T-helper 22 cell (primary cell): ENCODE measurements at places on chromosomes 2 and 18.

DNA sequence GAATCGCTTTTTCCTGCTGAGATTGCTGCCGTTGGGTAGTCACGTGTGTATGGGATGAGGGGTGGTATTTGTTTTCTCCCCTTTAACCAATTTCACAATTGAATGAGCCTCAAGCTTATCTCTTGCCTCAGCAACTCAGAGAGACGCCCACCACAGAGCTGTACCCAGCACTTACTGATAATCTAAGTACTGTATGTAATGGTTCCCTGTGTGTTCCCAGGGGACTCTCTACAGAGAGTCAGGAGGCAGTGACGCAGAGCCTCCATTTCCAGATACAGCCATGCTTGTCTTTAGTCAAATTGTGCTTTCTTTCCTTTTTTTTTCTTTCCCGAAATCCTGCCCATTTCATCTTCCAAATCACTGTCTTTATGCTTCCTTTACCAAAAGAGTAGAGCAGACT, 1102.1 kb upstream of the KLHL29 start:
- DNase-seq: no peak

- no peak for DNase-seq
These were observed 98.9 kb upstream of the ARL4C start for GRCh38 chr2:234595829-234596228.

- DNase-seq: no peak
These were observed 944.9 kb upstream of the ZEB2 start for GRCh38 chr2:145464866-145465265.

GRCh38 chr2:97907369-97908100, 88.2 kb downstream of the TMEM131 start:
- no peak for DNase-seq

DNA sequence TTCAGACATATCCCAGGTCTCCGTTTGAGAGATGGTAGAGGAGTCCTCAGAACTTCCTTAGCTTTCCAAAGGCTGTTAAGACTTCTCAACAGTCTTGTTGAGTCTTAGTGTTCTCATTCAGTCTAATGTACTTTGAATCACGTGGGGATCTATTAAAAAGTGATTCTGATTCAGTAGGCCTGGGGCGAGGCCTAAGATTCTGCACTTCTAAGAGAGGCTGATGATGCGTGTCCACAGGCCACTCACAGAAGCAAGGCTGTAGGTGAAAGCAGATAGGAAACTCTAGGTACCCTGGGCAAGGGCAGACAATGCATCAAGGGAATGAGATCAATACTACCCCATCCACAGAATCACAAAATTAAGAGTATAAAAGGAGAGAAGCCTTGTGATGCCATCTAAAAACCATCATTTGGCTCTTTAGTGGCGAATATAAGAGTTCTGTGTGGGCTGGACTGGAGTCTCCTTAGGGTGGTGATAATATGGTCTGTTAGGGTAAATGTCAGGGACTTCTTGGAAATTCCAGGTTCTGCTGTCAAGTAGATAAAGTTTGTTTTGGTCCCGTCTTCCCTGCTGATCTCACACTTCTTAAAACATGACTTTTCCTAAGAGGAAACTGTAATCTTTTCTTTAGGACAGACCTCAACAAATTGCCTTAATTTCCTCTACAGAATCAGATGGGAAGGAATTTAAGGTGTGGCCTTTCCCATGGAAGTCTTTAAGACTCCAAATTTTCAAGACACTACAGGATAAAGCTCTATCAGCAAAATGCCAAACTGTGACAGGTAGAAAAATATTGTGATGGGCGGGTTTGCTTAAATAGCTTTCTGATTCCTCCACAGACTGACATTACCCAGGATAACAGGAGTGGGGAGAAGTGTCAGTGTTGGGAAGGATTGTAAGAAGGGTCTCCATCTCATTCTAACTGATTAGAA, 45.7 kb upstream of the NEMP2 start:
- no peak for DNase-seq

GRCh38 chr2:37635504-37636380, 35.7 kb downstream of the CDC42EP3 start:
- DNase-seq: peak; percentile 75

GRCh38 chr18:22465859-22466457, 48.2 kb upstream of the CTAGE1 start:
- DNase-seq: no peak

DNA sequence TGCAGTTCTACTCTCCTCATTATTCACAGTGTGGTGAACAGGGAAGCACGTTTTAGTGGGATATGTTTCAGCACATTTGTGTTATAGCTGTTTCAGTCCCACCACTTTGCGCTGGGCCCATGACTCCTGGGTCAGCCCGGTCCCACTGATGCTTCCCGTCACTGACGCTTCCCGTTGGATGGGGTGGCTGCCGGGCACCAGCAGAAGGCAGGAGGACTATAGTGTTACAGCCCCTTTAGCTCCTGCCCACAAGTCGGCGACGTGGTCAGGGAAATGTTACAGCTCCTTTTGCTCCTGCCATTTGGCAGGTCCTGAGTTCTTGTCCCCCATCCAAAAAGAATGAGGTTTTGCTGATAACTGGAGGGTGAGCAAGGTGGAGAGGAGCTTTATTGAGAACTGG, 732.2 kb downstream of the NR4A2 start:
- DNase-seq: no peak

DNA sequence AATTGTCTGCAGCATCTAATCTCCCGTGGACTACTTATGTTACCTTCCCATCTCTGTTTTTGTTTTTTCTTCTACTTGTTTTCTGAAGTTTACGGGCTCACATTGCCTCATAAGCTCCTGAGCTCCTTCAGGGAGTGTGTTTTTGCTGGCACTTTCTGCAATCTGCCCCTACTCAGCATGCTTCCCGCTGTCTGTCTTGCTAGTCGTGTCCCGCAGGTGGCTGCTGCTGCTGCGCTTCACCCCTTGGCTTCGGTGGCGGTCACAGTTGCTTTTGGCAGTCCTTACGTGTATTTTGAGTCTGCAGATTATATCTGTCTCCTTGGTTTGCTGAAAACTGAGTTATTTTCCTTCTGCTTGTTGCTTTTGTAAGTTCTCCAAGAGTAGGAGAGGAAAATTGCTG, 37.3 kb downstream of the FER1L5 start:
- DNase-seq: no peak

GRCh38 chr18:10410472-10411308, 43.7 kb upstream of the APCDD1 start:
- DNase-seq: no peak

DNA sequence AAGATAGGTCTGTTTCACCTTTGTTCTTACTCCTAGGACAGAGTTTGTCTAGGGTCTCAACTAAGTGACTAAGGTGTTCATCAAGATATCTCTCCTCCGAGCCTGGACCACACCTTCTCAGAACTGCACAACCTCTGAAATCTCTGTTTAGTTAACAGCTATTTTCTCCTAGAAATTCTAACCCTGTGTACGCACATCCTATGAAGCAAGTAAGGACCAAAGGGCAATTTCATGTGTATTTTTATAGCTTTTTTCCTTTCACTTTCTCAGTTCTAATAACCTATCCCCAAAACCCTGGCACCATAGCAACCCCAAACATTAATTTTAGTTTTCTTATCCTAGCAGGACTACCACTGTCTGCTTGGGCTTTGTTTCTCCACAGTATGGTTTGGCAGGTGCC, 59.1 kb downstream of the PTPN4 start:
- no peak for DNase-seq

DNA sequence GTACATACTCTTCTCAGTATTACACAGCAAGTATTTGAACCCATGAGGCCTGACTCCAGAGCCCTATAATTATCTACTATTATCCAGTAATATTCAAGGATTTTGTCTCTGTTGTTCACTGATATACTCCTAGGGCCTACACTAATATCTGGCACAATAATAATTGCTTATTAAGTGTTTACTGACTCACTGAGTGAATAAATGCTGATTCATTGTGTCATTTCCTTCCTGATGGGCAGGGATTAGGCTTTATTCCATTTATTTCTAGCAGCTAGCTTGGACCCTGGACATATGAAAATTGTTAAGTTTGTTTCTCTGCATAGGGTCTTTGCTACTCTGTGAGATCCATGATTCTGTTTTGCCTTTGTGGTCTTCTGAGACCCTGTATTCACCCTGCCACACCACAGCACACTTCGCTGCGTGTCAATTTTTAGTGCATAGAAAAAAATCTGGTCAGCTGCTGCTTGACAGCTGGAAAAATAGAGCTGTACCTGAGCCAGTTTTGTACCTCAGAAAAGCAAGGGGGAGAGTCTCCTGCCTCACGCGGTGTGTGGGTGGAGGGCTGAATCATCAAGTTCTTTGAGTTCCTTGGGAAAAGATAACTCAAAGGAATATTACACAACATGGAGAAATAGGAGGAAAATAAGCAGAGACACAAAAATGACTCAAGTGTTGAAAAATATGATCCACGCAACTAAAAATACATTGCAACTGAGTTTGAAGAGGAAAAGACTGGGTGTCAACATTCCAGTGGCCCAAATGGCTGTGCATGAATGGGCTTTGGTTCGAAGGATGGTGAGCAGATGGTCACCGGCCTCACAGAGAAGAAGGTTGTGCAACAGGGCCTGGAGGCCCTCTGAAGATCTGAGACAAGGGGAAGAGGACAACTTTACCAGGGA, 18.9 kb upstream of the DPP4 start:
- no peak for DNase-seq

- no peak for DNase-seq
These were observed 427.5 kb downstream of the LRATD1 start for GRCh38 chr2:15059870-15060512.

GRCh38 chr2:47724221-47724981, 58.5 kb upstream of the MSH6 start:
- DNase-seq: no peak

DNA sequence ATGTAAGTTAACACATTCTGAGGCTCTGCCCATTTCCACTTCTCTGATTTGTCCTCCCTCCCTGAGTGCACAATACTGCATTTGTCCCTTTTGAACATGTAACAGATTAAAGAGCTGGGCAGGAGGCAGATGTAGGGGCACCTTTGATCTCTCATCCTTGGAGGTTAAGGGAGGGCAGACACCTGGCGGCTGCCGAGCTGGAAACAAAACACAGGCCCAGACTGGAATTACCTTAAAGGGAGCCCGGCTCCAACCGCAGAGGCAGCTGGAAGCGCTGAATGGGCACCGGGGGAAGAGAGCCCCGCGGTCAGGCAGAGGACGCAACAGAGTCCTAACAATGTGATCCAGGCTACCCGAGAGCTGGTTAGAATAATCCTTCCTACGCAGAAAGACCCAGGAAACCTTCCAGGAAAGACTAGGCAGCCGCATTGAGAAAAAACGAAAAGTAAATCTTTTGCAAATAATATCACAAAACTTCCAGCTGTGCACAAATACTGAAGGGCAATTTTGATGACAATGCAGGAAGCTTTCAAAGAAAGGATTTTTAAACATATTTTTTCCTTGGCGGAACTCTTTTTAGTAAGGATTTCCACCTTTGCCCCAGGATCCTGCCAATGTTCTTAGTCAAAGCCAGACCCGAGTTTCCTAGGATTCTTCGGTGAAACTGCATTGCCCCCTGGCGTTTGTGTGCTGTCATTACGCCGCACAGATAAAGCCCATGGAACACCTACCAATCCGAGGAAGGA, 216.0 kb downstream of the TGIF1 start:
- DNase-seq: peak; percentile 22

DNA sequence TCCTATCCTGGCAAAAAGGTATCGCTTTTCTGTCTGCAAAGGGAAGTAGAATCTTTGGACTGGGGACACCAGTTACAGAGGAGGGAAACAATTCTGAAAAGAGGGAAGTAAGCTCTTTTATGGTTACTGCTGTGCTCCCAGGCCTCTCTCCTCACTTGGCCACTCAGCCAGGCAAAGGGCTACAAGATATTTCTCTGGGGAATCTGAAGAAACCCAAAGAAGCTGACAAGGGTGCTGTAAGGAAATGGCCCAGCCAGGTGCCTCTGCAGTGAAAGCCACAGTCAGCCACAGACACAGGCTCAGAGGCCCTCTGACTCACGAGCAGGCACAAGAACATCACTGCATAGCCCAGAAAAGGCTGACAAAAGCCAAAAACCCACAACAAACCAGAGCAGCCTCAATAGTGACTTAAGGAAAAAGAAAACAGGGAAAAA, 5.8 kb downstream of the HDLBP start:
- DNase-seq: peak; percentile 52

DNA sequence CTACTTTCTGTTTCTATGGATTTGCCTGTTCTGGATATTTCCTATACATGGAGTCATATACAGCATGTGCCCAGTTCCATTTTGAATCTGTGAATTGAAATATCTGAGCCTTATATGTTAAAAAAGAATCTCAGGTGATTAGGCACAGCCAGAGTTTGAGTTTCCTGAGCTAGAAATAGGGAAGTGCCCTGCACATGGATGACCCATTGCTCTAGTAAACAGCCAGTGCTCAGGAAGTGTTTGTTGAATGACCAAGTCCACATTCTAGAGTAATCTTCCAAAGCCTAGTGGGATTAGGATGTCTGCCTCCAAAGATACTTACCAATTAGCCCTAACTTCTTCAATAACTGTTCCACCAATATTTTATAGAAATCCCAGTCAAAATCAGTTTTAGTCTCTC, 165.8 kb downstream of the SETBP1 start:
- no peak for DNase-seq

DNA sequence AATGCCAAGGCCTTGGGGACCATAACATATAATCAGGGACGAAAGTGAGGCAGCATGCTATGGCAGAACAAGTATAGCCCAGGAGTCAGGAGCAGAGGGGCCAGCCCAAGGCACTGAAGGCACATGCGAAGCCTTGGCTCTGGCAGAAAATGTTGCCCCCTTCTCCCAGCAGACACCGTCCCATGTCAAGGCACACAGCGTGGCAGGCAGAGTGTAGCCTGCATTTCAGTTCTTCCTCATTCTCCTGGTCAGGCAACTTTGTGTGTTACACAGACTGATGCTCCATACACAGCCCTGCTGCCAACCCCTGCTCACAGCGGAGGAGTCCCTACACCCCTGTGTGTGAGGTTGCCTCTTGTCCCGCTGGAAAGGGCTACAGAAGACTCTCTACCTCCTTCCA, 480.8 kb downstream of the BCL11A start:
- no peak for DNase-seq

GRCh38 chr2:210557721-210558120, 1.3 kb downstream of the CPS1 start:
- no peak for DNase-seq

DNA sequence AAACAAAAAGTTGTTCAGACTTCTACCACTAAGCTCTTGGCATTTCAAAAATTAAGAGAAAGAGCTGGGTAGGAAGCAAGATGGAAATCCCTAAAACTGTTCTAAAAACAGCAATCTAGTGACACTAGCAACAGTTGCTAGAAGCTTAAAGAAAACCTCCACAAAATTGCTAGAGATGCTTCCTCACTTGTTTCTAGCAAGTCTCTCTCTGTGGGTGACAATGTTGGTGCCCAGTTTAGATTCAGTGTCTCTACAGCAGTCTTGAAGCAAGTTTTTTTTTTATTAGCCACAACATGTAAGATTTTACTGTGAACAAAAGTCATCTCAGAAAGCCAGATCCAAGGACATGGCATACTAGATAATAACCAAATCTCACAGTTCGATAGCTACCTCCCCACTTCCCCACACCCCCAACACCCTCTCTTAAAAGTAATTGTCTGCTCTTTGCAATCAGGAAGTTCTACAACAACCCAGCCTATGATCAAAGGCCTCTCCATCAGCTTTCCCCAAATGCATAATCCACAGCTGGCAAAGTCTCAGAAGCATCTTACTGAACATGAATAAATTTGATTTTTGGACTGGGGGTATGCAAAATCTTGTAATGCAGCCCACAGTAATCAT, 70.0 kb downstream of the ANKRD44 start:
- no peak for DNase-seq
